ENCODE measurements at places on chromosomes 6 and 20.
A peak's percentile ranks its signal among the peaks of the same experiment; 100 is the strongest.

GRCh38 chr6:80210618-80211017 is 104.1 kb downstream of the BCKDHB start:
- no peak for DNase-seq

DNA sequence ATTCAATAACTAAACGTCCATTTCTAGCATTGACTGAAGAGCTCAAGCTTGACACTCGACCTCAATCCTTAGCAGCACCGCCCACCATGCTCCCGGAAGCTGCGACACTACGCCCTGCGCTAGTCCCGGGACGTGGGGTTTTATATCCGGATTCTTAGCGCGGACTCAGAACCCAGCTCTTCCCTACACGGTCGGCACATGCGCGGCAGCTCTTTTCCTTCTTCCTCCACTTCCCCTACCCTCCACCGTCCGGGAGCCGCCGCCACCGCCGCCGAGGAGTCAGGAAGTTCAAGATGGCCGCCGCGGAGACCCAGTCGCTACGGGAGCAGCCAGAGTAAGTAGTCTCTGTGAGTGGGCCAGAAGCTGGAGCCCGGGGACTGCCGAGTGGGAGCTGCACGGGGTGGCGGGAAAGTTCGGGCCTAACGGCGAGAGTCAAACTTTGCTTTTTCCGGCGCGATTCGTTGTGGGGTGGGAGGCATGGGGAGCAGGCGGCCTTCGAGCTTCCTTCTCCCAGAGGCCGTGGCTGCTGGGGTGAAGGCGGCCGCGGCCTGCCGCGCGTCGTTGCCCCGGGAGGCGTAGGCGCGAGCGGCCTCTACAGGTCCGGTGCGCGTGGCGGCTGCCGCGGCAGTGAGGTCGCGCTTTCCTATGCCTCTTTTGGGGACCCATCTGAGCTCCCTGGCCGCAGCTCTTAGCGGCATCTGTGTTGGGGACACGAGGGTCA is 57.6 kb downstream of the FAM217A start:
- peak; percentile 87 for DNase-seq

GRCh38 chr6:34246563-34247391 is 2.0 kb downstream of the SMIM29 start:
- DNase-seq = peak; percentile 61

- no peak for DNase-seq
These were observed 42.2 kb downstream of the SNX9 start for GRCh38 chr6:157865249-157865648.

DNA sequence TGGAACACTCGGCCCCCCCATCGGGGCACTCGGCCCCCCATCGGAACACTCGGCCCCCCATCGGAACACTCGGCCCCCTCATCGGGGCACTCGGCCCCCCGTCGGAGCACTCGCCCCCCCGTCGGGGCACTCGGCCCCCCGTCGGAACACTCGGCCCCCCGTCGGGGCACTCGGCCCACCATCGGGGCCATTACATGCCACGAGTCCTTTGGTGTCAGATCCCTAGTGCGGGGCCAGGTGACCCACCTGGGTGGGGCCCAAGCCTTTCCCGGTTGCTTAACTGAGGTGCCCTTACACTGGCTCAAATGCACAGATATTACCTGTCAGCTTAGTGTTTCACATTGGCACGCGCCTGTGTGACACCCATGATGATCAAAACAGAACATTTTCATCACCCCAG is 95.9 kb downstream of the TAF4 start:
- no peak for DNase-seq

Data from CD4-positive, alpha-beta T cell treated with Interleukin-21 for 1 hour (primary cell).